SIG-M5 (cell line): ENCODE measurements at places on chromosomes 1 and 21.

GRCh38 chr1:35783055-35783583, 13.3 kb upstream of the CLSPN start:
- DNase-seq: no peak

GRCh38 chr1:167095368-167095767, 1.5 kb downstream of the STYXL2 start:
- DNase-seq: no peak

DNA sequence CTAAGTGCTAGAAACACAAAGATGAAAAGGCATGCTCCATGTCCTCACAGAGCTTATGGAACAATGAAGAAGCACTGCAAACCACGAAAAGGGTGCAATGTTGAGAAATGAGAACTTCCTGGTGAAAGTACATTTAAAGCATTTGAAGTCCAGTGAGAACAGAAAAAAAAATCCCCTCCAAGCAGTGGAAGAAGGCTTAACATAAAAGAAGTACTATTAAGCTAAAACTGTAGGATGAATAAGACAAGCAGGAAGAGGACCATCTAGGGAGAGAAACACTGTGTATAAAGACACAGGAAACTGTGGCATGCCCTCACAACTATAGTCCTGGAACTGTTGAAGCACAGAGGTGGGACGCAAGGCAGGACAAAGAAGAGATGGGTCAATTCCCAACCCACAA, 10.0 kb downstream of the TP53BP2 start:
- no peak for DNase-seq

GRCh38 chr1:8317647-8318381, at the start of gene SLC45A1:
Gene SLC45A1 (plus strand): TSS chr1:8318114. CDS start chr1:8324330, 6,216 bp downstream.
- DNase-seq: no peak

DNA sequence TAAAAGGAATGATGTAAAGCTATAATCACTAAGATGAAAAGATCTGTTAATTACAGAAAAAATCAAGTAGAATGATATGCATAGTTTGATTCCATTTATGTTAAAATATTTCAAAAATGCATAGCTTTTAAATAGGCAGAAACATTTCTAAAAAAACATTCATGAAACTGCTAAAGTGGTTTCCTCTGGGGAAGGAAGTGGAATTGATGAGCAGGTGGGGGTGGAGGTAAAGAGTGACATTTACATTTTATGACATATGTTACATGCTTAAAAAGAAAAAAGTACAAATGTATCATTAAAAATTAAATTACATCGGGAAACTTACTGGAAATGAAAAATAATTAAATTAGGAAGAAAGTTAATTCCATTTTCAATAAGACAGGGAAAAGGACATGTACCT, 42.8 kb upstream of the JAK1 start:
- no peak for DNase-seq

DNA sequence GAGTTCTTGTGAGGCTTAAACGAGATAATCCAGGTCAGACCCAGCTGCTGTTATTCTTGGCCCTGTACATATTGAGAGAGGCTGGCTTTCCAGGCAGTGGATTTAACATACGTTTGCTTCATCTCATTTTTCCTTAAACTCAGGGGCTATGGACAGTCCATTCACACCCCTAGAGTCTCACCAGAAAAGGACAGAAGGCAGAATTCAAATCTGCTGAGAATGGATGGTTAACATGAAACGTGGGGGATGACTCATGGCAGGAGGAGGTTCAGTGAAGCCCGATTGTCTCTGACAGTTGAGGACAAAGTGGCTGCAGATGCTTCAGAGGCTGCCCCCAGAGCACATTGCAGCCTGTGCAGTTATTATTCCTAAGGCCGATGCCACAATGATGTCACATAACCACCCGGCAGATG, 39.5 kb downstream of the TGFB2 start:
- no peak for DNase-seq
